ENCODE measurements at places on chromosomes 6 and 20.

- no peak for DNase-seq
These were observed 117.5 kb upstream of the HMGCLL1 start for GRCh38 chr6:55696501-55696900.

GRCh38 chr6:106799031-106799894 is 169.9 kb downstream of the QRSL1 start:
- no peak for DNase-seq

GRCh38 chr6:46024124-46024769 is 8.6 kb upstream of the CLIC5 start:
- DNase-seq, result no peak

- no peak for DNase-seq
These were observed 14.3 kb upstream of the C20orf144 start for GRCh38 chr20:33647603-33648395.

DNA sequence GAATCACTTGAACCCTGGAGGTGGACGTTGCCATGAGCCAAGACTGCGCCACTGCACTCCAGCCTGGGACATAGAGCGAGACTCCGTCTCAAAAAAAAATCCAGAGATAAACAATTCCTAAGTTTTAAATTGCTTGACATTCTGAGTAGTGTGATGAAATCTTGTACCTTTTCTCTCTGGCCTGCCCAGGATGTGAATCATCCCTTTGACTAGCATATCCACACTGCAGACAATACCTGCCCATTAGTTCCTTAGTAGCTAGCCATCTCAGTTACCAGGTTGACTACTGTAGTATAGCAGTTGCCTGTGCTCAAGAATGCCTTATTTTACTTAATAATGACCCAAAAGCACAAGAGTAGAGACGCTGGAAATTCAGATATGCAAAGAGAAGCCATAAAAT is 2.8 kb downstream of the ZFP57 start:
- DNase-seq, result no peak

DNA sequence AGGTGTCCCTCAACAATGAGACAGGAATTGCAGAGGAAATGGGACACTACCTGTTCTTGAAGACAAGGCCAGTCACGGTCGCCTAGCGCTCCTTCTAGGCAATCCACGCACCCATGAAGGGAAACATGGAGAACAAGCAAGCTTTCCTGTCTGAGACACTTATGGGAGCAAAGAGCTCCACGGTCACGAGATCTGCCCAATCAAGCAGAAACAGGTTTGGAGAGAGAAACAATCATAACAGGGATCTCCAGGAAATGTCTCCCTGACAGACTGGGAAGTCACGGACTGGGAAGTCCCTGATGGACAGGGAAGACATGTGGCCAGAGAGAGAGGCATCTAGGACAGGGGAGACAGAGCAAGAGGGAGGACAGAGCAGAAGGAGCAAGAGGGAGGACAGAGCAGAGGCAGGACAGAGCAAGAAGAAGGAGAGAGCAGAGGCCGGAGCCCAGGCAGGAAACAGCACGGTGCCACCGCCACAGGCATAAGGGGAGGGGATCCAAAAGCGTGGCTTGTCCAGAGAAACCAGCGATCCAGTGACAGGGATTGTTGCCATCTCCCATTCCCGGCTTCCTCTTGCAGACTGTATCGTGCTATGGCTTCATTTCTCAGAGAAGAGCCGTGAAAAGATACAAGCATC is 167.8 kb upstream of the ZNF337 start:
- DNase-seq, result no peak

DNA sequence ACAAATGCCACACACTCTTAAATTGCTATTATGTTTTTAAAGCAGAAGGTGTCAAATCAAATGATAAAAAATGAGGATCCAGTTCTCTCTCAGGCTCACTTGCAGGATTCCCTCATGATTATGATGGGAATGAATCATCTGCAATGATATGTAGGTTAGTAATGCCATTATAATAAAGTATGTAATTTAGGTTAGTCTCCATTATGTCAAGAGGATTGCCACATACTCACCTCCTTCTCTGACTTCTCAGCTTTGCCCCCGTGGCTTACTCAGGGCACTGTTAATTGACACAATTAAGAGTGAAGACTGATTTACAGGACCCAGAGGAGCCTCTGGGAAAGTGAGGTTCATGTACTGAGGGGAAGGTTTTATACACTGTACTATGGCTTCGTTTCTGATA is 591.7 kb upstream of the NRSN1 start:
- DNase-seq, result no peak

DNA sequence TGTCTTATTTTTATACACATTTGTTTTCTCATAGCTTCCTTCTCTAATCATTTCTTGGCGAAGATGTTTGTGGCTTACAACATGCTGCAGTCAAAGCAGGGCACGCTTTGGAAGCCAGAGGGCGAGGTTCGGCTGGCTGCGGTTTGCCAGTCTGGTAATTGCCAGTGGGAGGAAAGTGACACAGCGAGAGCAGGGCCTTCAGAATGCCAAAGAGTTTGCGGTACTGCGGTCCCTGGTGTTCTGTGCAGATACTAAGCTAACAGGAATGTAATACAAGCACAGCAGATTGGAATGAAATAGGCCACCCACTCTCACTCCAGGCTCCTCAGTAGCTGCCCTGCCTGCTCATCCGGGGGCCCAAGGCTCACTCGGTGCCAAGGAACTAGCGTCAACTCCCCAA is 58.7 kb upstream of the TGM3 start:
- peak; percentile 18 for DNase-seq

DNA sequence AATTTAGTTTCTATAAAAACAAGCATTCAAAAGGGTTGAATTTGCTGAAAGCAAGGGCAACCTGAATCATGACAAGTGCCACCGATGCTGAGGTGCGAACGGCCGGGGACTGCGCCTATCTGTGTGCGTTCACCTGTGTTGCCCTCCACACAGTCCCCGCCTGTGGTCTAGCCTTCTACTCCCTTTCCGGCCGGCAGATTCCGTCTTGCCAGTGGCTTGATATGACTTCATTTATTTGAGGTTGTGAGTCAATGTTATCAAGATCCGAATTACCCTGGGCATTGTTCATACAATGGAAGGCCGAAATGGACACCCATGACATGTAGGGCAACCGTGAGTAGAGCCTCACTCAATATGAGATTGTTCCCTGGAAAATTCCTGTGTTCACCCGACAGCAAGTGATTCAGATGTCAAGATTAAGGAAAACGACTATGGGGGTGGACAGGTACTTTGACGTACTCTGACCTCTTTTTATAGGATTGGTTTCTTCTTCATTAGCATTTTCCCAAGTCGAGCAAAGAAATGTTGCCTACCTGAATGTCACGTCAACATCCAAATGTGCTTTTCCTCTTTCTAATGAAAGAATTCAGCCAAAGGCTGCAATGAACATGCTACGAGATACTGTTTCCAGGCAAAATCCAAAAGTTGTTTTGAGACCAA is 41.1 kb upstream of the NEDD9 start:
- DNase-seq, result no peak

DNA sequence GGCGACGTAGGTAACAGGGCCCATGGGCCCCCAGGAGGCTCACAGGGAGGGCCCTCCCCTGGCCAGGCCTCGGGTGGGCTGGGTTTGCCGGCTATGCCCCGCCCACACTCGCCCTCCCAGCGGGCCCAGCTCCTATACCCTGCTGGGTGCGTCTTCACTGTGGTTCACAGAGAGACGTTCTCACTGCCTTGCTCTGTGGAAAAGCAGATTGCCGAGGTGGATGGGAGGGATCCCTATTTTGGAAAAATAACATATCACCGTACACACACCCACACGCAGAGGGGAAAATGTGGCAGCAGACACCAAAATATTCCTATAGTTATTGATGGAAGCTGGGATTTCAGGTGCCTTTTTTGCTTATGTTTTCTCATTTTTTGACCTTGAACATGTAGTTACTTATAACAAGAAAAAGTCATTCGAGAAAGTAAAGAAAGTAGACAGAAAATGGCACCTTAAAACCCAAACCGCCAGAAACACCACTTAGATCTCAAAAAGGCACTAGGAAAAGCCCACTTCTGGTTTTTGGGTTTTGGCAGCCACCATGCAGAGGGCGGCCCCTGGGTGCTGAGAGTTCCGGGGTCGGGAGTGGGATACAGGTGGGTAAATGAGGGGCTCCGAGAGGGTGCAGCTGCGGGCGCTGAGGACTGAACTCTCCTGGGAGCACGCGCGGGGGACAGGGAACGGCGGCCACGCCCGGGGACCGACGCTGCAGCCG is 49.4 kb downstream of the TMEM242 start:
- peak; percentile 44 for DNase-seq

DNA sequence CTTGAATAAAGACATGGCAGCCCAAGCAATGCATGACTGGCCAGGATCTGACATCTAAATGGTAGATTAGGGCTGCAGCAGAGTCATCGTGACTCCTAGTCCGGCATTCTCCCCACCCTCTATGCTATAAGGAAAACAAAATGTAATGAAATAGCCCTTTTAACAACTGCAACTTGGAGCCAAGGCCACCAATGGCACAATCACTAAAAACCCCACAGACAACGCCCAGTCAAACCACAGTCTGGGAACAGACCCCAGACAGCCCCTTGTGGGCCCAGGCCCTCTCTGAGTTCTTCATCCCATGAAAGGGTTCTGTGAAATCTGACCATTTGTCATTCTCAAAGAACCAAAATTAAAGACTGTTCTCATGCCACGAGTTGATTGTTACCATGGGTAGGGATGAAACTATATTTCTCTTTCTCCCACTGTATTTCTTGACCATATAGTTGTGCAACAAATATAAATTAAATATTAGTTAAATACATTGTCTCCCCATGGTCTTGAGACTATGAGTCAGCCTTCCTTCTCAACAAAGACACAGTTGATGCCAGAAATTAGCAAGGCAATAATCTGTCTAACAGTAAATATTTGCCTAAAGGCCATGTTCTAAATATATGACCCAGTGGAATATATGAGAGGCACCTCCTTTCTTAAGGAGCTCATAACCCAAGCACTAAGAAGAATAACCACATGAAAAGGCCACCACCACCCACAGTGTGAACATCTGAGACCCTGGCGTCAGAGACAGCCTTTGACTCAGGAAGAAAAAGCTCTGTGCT is 85.6 kb upstream of the SSTR4 start:
- no peak for DNase-seq

DNA sequence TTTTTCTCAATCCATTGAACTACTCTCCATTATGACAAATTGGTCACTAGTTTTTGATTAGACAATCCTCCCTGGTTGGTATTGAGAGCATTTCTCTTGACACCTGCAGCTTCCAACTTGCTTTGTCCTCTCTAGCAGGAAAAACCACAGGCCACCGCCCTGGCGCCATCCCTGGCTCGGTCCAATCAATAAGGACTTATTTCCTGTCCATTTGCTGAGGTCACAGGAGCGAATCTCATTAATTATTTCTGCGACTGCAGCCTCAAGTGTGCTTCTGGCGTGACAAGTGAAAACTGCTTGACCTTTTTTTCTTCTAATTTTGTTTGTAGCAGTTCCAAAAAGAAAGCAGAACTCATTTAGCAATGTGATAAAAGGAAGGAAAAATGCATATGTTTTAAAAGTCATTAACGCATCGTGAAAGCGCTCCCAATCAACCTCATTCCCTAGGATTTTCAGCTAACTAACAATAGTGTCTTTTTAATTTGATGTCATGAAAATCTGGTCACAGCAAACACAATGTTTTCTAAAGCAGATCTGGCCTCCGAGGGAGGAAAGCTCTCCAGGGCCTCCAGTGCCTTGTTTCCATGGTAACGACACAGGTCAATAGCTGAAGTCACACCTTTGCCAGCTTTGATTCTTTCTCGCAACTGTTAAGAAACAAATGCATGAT is 39.0 kb upstream of the BEND3 start:
- DNase-seq, result peak; percentile 34

DNA sequence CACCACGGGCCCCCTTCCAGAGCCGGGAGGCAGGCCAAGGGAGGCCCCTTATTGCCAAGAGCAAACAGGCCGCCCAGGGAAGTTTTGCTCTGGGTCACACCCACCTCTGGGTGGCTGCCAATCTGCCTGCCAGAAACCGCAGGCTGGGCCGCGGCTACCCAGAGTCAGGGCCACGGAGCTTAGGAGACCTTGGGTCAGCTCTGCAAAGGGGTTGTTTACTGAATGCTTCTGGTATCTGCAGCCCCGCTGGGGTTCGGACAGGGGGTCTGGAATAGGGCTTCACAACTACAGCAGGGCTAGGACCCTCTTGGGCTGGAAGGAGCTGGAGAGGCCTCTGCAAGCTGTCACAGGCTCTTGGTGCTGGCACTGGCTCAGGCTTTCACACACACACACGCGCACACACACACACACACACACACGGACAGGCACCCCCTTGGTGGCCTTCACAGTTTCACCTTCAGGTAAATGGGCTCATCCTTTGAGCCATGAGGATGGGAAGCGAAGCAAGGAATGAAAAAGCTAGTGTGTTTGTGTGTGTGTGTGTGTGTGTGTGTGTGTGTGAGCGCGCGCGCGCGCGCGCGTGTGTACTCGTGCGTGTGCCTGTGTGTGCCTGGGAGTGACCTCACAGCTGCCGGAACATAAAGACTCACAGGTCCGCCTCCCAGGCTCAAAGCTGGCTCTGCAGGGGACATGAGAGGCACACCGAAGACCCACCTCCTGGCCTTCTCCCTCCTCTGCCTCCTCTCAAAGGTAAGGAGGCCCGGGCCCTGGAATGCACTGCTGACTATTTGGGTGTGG is at the start of gene CCN5:
Gene CCN5, plus strand, starts transcription at position 669 of the 798 bp plus-strand sequence. Its CDS starts 22 bp downstream, at position 691.
- no peak for DNase-seq

DNA sequence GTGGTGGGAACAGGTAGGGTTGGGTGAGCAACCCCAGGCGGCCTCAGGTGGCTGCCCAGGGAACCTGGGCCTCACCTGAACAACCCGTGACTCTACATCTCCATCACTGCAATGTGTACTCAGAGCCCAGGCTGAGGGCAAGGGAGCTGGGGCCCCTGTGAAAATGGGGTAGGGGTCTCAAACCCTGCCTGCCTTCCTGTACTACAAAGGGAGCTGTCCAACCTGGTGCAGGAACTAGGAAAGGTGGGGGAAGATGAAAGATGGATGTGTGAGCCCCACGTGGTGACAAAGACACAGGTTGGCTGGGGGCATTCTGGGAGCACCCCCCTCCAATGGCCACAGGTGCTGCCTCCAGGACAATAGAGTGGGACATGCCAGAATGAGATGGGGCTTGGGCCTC is 62.1 kb upstream of the SLC2A12 start:
- no peak for DNase-seq

- DNase-seq, result no peak
These were observed 2.6 kb downstream of the MAFB start for GRCh38 chr20:40686434-40686882.

DNA sequence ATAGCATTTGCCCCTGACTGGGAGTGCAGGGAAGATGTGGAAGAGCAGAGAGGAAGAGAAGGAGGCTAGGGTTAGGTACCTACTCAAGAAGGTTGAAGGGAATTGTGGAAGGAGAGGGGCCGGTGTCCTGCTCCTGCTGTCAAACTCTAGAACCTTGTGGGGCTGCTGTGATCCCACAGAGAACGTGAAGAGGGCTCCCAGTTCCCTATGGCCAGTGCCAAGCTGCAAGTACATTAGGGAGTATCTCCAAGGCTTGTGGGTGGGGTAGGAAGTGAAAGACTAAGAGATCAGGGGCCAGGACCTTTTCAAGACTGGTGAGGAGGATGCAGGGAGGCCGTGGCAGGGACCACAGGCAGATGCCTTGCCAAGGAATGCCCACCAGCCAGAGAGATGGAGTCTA is 263.4 kb downstream of the CDH26 start:
- DNase-seq, result no peak
